NCI-H2227 treated with DMSO at 0.1 percent for 48 hours (cell line): ENCODE measurements at places on chromosomes 5 and 9.

DNA sequence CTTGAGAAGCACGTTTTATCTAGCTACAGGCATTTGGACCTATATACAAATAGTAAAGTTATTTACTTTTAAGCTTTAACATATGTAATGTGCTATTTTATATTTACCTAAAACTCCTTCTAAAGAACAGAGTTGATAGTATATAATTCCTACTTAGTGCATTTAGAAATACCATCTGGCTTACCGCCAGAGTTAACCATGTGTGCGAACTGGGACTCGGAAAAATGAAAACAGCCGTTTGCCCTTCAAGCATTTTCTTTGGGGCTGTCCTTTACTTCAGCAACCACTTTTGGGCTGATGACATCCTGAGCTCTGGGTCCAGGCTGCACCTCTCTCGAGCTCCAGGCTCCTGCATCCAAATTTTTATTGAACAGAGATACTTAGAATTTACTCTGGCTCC lies 21.9 kb upstream of the DHFR start:
- DNase-seq, result no peak

DNA sequence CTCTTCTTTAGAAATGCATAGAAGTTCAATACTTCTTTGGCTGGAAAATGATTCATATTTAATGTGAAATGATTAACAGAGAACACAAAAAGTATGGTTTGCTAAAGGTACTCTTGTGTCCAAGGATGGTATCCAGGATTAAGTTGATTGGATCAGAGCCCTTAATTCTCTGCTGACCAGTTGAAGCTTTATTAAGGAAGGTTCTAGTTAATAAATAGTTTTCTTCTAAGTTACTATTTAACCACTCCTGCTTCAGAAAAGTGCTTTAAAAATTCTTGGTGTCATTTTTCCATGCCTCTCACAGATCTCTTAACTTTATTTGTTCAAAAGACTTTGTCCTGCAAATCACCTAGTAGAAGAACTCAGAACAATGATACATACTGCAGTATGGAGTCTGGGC lies 134.3 kb downstream of the MEF2C start:
- no peak for DNase-seq

GRCh38 chr5:30832519-30832918 lies 361.0 kb upstream of the CDH6 start:
- no peak for DNase-seq

- peak; percentile 48 for DNase-seq
These were observed 76.4 kb downstream of the EPB41L4B start for GRCh38 chr9:109244179-109245132.

DNA sequence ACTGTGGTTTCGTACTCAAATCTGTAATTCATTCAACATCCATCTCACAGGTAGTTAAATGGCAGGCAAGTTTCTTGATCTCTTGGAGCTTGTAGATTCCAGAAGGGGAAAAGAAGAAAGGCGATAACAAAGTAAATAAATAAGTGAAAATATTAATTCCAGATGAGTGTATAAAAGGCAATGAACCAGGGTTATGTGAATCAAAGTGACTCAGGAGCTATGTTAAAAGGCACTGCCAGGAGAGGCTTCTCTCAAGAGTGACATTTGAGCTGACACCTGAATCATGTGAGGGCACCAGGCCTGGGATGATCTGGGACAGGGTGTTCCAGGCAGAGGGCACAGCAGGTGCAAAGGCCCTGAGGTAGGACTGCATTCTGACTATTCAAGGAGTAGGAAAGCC lies 45.0 kb downstream of the DOCK2 start:
- no peak for DNase-seq

DNA sequence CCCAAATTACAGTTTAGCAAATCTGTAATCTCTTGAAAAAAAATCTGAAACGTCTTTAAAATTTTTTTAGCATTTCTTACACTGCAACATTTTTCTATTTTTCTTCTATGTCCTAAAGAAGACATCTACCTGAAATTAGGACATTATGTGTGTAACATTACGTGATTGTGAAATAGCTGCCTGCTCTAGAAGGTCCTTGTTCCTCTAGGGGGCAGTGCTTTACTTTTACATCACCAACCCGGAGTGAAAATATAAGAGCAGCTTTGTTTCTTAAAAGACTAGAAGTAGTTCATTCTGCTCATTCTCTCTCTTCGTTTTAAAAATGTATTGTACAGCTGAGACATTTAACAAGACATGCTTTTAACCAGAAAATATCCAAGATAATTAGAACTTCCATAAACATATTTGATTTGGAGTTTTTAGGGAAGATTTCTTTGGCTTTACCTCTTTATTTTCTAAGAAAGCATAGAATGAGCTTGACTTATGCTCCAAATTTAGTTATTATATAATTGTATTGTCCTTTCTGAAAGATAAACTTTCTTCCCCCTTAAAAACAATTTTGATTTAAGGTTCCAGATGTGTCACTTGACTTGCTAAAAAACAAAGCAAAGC lies 48.1 kb upstream of the RIOK2 start:
- DNase-seq, result peak; percentile 15

GRCh38 chr5:139315056-139315615 lies 21.6 kb downstream of the MATR3 start:
- DNase-seq, result no peak

- no peak for DNase-seq
These were observed 13.3 kb upstream of the COL5A1 start for GRCh38 chr9:134628354-134628736.

DNA sequence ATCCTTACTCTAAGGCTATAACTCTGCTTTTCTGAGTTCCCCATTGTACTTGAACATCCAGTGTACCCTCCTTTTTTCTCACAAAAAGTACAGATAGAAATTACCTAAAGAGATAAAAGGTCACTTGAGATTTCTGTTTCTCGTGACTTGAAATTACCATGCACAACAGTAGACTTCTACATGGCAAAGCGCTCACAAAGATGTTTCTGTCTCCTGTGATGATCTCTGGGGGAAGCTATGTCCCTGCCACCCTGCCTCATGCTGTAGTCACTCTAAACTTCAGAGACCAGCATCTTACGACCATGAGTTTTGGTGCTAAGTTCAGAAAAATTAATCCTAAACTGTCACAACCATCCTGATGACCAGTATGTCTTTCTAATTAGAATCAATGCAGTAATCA lies 36.2 kb downstream of the NFIB start:
- DNase-seq, result no peak

DNA sequence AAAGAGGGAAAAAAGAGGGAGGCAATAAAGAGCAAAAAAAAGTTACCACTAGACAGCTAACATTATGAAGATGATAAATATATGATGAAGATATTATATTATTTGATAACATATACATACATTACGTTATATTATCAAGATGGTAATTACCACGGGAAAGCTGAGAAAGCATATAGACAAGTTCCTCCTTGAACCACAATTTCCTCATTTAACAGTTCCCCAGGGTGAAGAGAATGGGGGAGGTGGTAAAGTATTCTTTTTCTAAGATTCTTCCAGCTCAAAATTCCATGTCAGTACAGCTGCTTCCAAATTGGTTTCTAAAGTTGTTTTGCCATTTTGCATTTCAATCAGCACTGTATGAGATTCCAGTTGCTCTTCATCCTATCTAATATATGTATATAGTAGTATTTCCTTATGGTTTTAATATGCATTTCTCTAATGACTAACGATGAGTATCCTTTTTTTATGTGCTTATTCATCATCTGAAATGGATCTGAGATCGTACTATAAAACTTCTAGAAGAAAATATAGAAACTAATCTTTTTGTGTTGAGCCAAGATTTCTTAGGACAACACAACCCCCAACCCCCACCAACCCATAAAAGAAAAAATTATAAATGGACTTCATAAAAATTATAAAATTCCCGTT lies 49.5 kb upstream of the C9orf72 start:
- DNase-seq, result no peak

GRCh38 chr9:109821711-109822110 lies 41.7 kb downstream of the PALM2AKAP2 start:
- DNase-seq, result no peak

GRCh38 chr5:93311881-93312280 lies 269.1 kb downstream of the NR2F1-AS1 start:
- no peak for DNase-seq

GRCh38 chr5:15687401-15687800 lies 187.4 kb downstream of the FBXL7 start:
- DNase-seq, result no peak

DNA sequence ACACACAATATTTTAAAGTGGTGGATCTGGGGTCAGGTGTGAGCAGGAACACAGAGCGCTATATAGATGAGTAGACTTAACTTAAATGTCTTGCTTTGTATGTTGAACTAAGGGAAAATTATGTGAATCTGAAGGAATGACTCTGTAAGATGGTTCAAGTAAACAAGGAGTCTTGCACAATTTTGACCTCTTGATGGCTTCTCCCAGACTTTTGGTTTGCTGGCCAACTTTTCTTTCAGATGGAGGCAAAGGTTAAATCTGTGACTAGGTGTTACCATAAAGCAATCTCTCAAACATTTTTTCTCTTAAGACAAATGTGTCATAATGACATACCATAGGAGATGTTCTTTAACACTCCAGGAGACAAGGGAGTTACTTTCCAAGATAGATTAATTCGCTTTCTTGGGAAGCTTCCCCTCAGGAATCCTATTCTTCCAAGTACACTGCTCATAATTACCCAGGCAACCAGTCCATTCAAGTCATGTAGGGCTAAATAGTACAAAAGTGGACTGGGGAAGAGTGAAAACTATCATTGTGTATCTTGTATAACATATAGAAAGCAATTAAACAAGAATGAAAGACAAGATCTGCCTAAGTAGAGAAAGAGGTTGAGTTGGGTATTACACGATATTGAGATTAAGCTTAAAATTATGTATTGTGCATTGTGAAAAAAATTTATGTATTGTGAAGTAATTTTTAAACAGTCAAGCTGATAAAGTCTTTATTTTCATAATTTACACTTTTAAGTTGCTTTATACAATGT lies 60.3 kb upstream of the SLC27A6 start:
- DNase-seq, result no peak

- no peak for DNase-seq
These were observed 559.0 kb upstream of the FTMT start for GRCh38 chr5:121292664-121293063.

GRCh38 chr9:107215381-107215780 lies 67.7 kb upstream of the RAD23B start:
- no peak for DNase-seq

DNA sequence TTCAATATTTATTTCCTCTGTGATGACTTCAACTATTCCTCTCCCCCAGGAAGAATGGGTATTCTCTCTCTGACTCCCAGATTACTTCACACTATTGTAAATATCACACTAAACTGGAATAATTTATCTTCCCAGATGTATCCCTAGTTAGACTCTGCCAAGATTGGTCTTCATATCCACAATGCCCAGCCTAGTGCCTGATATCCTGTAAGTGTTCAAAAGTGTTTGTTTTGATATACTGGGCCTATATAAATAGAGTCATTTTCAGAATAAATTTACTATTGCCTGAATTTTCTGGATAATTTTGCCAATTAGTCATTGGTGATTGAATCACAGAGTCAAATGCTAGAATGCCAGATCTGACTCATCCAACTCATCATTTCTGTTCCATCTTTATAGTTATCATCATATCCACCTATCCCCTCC lies 143.7 kb upstream of the TNC start:
- no peak for DNase-seq

- DNase-seq, result no peak
These were observed 1.5 kb upstream of the GPRIN1 start for GRCh38 chr5:176611435-176611834.

GRCh38 chr9:133090187-133090586 lies 28.4 kb downstream of the CEL start:
- no peak for DNase-seq

DNA sequence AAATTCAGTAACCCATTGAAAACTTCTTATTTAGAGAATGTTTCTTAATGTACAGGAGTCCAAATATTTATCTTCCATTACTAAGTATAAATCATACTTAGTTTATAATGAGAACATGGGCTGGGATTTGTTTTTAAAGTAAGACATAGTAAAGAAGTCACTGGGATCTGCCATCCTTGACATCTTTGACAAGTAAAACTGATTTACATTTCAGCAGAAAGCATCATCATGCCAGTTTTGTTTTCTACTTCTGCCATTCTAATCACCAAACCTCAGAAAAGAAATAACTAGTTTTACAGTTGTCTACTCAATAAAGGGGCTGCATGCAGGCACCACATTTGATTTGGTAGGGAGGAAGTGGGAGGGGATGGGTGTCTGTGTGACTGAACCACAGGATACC lies 221.7 kb upstream of the PPP1R2B start:
- DNase-seq, result no peak

DNA sequence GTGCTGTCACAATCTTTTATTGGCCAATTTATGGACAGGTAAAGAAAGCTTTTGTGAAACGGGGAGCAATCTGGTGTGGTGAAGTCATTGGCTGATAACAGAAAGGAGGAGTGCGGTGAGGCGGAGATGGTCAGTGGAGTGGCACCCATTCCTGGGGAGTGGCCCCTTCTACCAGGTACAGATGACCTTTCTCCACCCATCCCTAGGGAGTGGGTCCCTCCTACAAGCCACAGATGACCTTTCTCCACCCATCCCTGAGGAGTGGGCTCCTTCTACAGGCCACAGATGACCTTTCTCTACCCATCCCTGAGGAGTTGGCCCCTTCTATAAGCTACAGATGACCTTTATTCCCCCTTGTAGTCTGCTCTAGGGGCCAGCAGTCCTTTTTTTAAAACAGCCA lies 267.6 kb upstream of the IRX2 start:
- DNase-seq, result no peak

DNA sequence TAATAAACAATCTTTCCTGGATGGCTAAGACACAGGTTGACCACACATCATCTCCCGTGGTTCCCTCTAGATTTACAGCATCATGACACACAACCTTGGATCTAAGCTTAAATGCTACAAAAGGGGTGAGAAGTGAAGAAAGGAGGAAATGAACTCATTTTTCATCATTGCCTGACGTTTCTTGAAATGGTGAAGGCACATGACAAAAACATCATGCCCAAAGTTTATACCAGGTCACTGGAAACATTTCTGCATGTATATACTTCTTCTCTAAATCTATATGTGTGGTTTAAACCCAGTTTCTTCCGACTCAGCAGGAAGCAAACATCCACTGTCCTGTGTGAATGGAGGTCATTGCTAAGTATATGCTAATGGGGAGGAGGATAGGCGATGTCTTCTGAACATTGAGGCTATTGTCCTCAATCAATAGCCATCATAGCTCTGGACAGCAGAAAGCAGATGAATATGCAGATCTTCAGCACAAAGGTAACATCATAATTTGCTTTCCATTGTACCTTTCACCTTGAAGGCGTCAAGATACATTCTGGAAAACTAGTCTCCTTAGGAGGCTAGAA lies 137.4 kb downstream of the MED27 start:
- no peak for DNase-seq

- DNase-seq, result no peak
These were observed 619.1 kb downstream of the CCDC171 start for GRCh38 chr9:16171911-16172310.

- no peak for DNase-seq
These were observed 167.7 kb upstream of the DMAC1 start for GRCh38 chr9:7967093-7967827.

- no peak for DNase-seq
These were observed 19.2 kb upstream of the CD180 start for GRCh38 chr5:67215519-67216471.

GRCh38 chr9:25876248-25876647 lies 198.0 kb upstream of the TUSC1 start:
- DNase-seq, result no peak
